Activated CD4-positive, alpha-beta memory T cell treated with anti-CD3 and anti-CD28 coated beads for 36 hours (primary cell): ENCODE measurements at places on chromosomes 2 and 18. TPM values are rescaled to one million over a fixed set of nuclear protein-coding genes. Genes with fewer than 3 reads are reported as not detected.
A peak's percentile ranks its signal among the peaks of the same experiment; 100 is the strongest.

GRCh38 chr2:100976061-100976460, 26.0 kb upstream of the RPL31 start:
- no peak for DNase-seq

DNA sequence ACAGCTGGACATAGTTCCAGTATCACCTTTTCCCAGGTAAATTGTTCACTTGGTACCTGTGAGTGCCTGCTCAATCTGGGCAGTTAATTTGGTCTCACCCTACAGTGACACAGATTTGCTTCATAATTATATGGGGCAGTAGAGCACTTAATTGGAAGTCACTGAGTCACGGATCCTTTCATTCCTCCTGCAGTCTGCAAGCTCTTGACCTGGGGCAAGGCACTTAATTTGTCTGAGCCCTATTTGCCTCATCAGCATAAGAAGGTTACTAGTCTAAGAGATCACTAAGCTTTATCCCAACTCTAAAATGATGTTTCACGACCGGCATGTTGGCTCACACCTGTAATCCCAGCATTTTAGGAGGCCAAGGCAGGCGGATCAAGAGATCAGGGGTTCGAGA, 8.9 kb downstream of the FBXO36 start:
- no peak for DNase-seq

LHCGR gene
- total RNA-seq, result not detected

DNA sequence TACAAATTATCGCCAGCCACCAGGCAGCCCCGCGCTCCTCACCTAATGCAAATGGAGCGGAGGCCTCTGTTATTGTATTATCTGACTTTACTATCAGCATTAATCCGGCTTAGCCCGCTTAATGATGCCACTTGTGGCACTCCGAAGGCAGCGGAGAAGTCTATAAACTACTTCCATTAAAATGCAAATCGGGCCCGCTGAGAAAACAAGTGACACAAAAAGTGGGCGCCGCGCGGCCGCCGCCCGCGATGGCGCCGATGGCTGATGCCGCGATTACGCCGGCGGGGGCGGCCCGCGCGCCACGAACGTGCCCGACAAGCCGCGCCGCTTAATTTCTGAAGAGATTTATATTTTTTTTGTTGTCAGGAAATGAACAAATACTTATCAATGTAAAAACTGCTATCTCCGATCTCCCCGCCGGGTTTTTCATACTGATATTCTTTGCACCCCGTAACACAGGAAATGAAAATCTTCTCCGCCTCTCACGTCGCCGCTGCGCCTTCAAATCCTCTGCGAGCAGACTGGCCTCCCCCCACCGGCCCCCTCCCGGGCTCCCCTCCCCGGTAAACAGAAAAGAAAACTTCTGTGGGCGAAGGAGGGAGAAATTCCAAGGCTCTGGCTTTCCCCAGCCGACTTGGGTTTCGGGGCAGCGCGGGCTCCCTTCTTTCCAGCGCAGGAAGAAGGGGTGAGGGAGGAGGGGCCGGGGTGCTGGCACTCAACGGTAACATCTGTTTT, 221.8 kb downstream of the INSIG2 start:
- peak; percentile 78 for DNase-seq

GRCh38 chr18:55737781-55738468, 149.9 kb upstream of the TCF4 start:
- DNase-seq, result no peak

DNA sequence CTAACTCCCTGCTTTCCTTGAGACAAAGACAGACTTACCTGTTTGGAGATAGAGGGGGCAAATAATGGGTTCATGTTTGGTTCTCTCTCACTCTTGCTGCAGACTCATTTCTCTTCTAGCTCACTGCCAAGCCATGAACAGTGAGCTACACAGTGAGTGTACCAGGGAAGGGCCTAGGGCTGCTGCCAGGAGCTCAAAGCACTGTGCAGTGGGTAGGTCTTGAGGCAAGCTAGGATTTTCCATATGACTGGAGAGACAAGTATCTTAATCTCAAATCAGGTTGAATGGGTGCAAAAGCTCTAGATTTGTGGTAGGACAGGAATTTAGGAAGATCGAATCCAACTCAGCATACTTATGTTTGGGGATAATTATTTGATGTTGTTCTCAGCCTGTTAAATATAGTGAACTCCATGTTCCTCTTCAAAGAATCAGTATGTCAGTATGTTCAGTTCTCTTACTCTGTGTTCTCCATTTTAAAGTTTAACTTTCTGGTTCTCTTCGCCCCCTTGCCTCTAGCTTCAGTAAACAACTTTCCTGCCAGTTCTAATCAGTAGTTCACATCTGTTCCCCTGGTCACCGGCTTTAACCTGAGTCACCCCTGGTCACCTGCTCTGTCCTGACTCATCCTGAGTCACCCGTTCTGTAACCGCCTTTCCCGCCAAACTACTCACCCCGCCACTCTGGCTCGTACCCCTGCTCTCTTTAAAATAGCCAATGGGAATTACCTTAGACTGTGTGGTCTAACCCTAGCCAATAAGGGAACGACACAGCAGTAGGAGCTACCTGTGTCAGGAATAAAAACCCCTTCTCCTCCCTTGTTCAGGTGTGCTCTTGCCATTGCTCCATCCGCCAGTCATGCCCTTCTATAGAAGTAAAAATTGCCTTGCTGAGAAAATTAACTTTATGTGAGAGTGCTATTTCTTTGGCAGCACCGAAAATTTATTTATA, 21.9 kb downstream of the SLC25A52 start:
- no peak for DNase-seq
